Stomach (tissue), 19 donors: ENCODE measurements at places on chromosomes 13 and 19. TPM values are rescaled to one million over a fixed set of nuclear protein-coding genes. Genes with fewer than 3 reads are reported as not detected.

GRCh38 chr19:4794971-4795370, 3.4 kb downstream of the FEM1A start:
- DNase-seq: no peak

- DNase-seq: peak; percentile 41
Measured at GRCh38 chr13:21076253-21076652, 14.9 kb upstream of the LATS2 start.

- no peak for DNase-seq
Measured at GRCh38 chr13:43389983-43390382, 366.6 kb downstream of the DNAJC15 start.

DNA sequence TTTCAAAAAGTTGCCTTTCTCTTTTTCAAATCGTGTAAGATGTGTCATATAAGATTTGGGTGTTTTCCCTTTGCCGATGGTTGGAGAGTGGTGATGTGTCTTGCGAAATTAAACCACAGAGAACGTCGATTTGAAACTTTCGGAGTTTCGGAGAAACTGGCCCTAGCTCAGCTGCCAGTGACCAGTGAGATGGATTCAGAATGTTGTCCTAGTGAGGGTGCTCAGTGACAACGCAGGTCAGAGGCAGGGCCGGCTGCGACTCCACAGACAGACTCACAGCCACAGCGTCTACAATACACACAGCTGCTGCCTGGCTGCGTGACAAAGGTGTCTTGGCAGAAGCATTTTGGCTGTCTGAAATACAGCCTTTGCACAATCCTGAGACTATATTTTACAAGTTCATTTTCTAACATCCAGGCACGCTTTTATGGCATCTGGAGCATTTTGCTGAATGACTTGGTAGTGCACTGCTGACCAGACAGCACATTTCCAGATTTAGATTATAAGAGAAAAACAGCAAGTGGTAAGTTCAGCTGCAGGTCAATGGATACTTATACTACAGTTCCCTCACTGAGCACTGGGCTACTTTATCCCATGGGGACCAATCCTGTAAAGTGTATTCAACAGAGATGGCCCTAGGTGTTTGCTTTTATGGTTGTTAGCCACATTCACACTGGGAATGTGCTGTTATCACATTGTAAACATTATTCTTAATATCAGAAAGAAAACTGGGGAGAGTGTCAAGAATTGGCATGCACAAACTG, 207.5 kb downstream of the KCNRG start:
- peak; percentile 63 for DNase-seq

GRCh38 chr19:47122359-47123335, 8.0 kb upstream of the SAE1 start:
- no peak for DNase-seq

The RNF113B gene
- not detected for total RNA-seq

The HCN2 gene
- total RNA-seq: not detected

The PTOV1 gene
- 148 TPM for total RNA-seq

The CALR3 gene
- not detected for total RNA-seq

The KLK15 gene
- not detected for total RNA-seq
